ENCODE measurements at places on chromosomes 2 and 18.

DNA sequence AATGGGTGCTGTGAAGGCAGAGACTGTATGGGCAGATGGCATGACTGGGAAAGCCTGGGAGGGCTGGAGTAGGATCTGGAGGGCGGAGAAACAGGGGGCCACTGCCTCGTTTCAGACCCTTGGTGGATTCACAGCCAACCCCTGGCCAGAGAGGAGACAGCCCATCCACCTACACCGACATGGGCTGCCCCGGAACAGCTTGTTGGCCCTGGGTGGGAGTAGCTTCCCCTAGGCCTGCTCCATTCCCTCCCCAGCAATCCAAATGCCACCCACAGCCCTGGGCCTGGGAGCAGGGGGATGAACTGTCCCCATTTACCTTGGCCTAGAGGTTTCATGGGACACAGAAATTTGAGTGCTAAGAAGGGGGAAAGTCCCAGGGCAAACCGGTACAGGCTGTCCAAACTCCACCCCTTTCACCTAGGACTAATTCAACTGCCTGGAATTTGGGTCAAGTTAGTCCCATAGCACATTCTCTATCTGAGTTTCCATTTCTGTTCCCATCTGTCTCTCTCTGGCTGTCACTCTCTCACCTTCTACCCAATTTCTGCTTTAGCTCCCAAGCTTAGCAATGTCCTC lies 37.0 kb downstream of the LBH start:
- DNase-seq: no peak

GRCh38 chr18:5584746-5585417 lies 41.1 kb upstream of the EPB41L3 start:
- DNase-seq: no peak

DNA sequence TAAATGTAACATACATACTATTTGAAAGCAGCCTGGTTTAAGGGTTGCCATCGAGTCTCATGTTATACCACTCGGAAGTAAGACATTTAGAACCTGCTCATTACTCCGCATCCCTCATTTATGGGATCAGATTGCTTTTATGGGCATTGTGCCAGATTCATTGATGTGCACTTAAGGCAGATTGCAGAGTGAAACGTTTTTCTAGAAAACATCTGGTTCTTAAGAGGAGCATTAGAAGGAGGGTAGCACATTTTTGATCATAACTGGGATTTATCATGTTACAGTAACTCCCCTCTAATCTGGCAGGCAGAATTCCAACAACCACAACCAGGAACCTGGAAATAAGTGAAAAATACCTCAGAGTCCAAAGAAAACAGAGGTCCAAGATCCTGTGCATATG lies 74.2 kb upstream of the GALNT3 start:
- DNase-seq: no peak

DNA sequence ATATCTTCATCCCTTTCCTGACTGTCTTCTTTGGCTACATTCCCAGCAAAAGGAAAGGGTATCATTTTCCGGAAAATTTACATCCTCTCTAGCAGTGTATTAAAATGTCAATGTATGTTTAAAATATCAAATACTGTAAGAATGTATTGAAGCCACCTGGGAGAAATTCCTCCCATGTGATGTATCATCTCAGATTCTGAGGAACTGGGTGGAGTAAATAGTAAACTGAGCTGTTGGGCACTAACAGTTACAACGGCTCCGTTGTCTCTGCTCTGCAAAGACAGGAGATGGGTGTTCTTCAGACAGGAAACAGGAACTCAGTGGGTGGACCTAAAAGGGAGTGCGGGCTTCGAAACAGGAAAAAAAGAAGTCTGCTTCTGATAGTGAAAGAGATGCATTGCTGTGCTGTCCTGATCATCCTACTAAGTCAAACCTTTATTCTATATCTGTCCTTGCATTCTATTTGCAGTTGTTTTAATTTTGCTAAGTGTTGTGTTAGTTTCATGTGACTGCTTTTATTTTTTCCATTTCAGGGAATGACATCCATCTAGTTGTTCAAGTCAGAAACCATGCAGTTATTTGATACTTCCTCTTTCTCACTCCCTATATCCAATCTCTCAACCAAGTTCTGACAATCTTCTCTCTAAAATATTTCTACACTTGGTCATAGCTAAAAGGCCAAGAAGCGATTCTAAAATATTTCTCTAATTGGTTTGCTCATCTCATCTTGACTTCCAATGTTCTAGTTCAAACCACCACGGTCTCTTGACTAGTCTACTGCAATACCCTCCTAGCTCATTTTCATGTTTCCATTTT lies 19.4 kb downstream of the DOK1 start:
- DNase-seq: no peak

GRCh38 chr2:24024018-24024417 lies 14.1 kb downstream of the MFSD2B start:
- no peak for DNase-seq

GRCh38 chr2:15704086-15704787 lies 112.6 kb downstream of the DDX1 start:
- DNase-seq: no peak

- DNase-seq: no peak
Measured at GRCh38 chr2:25302758-25303375, 38.9 kb downstream of the DNMT3A start.
